Smooth muscle cell of the umbilical artery (primary cell): ENCODE measurements at places on chromosomes 5 and 9. TPM values are rescaled to one million over a fixed set of nuclear protein-coding genes. Genes with fewer than 3 reads are reported as not detected.

The PTPRD gene
- 14.6 and 34.7 TPM in 2 replicates for total RNA-seq

The CHSY3 gene
- total RNA-seq, result 43.7 and 53.7 TPM in 2 replicates

The RASGEF1C gene
- total RNA-seq, result not detected in 2 replicates

The PITX1 gene
- 29.7 and 35.3 TPM in 2 replicates for total RNA-seq

The SPATA31D4 gene
- total RNA-seq, result not detected in 2 replicates

The TAF11L5 gene
- total RNA-seq, result not detected in 2 replicates

The INSL6 gene
- not detected in 2 replicates for total RNA-seq

The HAVCR2 gene
- 0.09 TPM in 1 of 2 replicates, not detected in the other for total RNA-seq

The HTR1A gene
- total RNA-seq, result not detected in 2 replicates

The SLC6A18 gene
- not detected in 2 replicates for total RNA-seq

The TEK gene
- total RNA-seq, result 15.7 and 89.3 TPM in 2 replicates

The PRDM9 gene
- total RNA-seq, result not detected in 2 replicates

The ABITRAM gene
- 7.1 and 7.8 TPM in 2 replicates for total RNA-seq

The VLDLR gene
- 46.9 and 50.5 TPM in 2 replicates for total RNA-seq

The SPINK6 gene
- total RNA-seq, result not detected in 2 replicates

The PDE6A gene
- not detected in 2 replicates for total RNA-seq

The MTRR gene
- total RNA-seq, result 28.5 and 34.1 TPM in 2 replicates

The PRUNE2 gene
- 6.2 and 8.8 TPM in 2 replicates for total RNA-seq

The TNFSF15 gene
- total RNA-seq, result 0.32 and 3.0 TPM in 2 replicates

The ZNF300 gene
- total RNA-seq, result 5.0 and 7.4 TPM in 2 replicates

The CER1 gene
- not detected in 2 replicates for total RNA-seq

The PTGS1 gene
- 2.6 and 4.5 TPM in 2 replicates for total RNA-seq

The CLPTM1L gene
- total RNA-seq, result 278 and 334 TPM in 2 replicates

The DNM1 gene
- 9.5 and 14.2 TPM in 2 replicates for total RNA-seq

The PCA3 gene
- not detected in 2 replicates for total RNA-seq

The TMEFF1 gene
- 5.3 and 6.1 TPM in 2 replicates for total RNA-seq

The ACTBL2 gene
- total RNA-seq, result 0.89 and 1.4 TPM in 2 replicates

The PCDHAC1 gene
- total RNA-seq, result 0.09 and 0.30 TPM in 2 replicates

The SLC45A2 gene
- under 0.01 TPM in 1 of 2 replicates, not detected in the other for total RNA-seq

The NR4A3 gene
- total RNA-seq, result 0.30 and 0.46 TPM in 2 replicates

The CCNO gene
- total RNA-seq, result 0.14 TPM in 1 of 2 replicates, not detected in the other

The CAMLG gene
- total RNA-seq, result 26.8 and 33.9 TPM in 2 replicates

The ITK gene
- under 0.01 TPM in 1 of 2 replicates, not detected in the other for total RNA-seq

The MYMK gene
- not detected in 2 replicates for total RNA-seq

The TRIO gene
- total RNA-seq, result 191 and 488 TPM in 2 replicates

The PCDHGA5 gene
- 0.89 and 0.92 TPM in 2 replicates for total RNA-seq

The GMCL2 gene
- not detected in 2 replicates for total RNA-seq

The CD180 gene
- not detected in 2 replicates for total RNA-seq

The FOXD4L6 gene
- 0.30 and 0.37 TPM in 2 replicates for total RNA-seq

The CBY3 gene
- 0.23 TPM in 1 of 2 replicates, not detected in the other for total RNA-seq

The ARHGEF39 gene
- 0.30 and 0.92 TPM in 2 replicates for total RNA-seq

The CCDC180 gene
- total RNA-seq, result 1.4 and 1.8 TPM in 2 replicates

The GADD45G gene
- total RNA-seq, result 0.51 and 1.8 TPM in 2 replicates

The SHC3 gene
- 63.2 and 79.2 TPM in 2 replicates for total RNA-seq

The PCDHGA6 gene
- 3.2 and 4.2 TPM in 2 replicates for total RNA-seq

The IL9 gene
- total RNA-seq, result not detected in 2 replicates

The SLC27A6 gene
- under 0.01 and 0.32 TPM in 2 replicates for total RNA-seq

The C8G gene
- total RNA-seq, result 0.59 TPM in 1 of 2 replicates, not detected in the other

The FGD3 gene
- not detected in 2 replicates for total RNA-seq
